Foreskin keratinocyte (primary cell): ENCODE measurements at places on chromosomes 3 and 15.

- DNase-seq = no peak
Observed at GRCh38 chr3:34842706-34843480, 796.4 kb upstream of the ARPP21 start.

GRCh38 chr15:85689729-85690128, 105.0 kb downstream of the KLHL25 start:
- DNase-seq = no peak

- peak; percentile 37 for DNase-seq
Observed at GRCh38 chr15:34812369-34812768, 17.0 kb upstream of the ACTC1 start.

GRCh38 chr15:63522225-63522578, 17.8 kb downstream of the USP3 start:
- peak; percentile 78 for DNase-seq

DNA sequence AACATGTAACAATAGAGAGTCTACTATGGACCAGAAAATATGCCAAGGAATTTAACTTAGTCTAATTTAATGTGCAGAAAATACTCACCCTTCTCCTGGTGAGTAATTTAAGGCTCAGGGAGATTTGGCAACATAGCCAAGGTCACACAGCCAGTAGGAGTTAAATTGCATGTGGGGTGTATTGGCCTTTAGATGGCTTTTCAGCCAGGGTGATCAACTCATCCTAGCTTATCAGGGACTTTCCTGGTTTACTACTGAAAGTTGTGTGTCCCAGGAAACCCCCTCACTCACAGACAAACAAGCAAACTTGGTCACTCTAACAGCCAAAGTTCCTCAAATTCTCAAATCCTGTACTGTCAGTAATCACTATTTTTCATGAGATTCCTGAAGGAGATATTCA, 2.6 kb upstream of the SLC9A9 start:
- DNase-seq = no peak

GRCh38 chr15:100988857-100989256, 69.7 kb downstream of the LRRK1 start:
- no peak for DNase-seq

- no peak for DNase-seq
Observed at GRCh38 chr3:38334142-38335055, 12.2 kb upstream of the XYLB start.

DNA sequence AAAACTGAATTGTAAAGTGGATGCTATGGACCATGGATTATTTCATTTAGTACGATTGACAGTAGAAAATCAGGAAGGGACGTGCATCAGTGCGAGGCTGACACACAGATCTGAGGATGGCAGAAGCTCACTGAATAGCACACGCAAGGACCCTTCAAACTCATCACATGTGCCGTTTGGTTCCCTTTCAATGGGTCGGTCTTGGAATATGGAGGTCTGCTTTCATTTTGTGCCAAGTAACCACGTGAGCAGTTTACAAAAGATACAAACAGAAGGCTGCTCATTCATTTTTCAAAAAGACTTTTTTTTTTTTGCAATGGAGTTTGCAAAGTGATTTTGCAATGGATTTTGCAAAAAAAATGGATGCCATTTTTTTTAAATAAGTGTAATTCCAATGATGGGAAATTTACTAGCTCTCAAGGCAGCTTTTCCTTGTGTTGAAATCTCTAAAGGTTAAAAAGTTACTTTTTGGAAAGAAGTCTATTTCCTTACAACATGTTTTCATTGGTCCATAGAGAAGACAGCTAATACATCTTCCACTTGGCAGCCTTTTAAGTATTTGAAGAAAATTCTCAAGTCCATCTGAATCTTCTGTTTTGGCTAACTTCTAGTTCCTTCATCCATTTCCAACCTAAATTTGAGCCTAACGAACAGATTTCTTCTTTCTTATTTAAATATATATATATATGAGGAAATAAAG, 392.3 kb upstream of the TPRG1 start:
- DNase-seq = no peak

DNA sequence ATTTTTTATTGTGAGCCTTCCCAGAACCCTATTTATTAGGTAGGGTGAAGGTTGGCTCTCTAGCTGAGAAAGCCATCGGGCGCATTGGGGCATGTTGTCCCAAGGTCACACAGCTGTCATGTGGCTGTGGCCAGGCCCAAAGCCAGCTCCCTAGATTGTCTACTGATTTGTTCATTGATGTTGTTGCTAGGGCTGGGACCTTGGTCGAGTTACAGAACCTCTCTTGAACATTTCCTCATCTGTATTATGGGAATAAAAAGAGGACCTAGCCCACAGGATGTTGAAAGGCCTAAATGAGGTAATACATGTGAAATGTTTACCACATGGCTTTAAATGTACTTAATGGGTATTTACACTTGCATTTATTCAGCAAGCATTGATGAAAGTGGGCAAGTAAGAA, 252.5 kb downstream of the SUCLG2 start:
- DNase-seq = no peak

GRCh38 chr3:141656771-141657170, 81.3 kb upstream of the RNF7 start:
- DNase-seq = peak; percentile 62

DNA sequence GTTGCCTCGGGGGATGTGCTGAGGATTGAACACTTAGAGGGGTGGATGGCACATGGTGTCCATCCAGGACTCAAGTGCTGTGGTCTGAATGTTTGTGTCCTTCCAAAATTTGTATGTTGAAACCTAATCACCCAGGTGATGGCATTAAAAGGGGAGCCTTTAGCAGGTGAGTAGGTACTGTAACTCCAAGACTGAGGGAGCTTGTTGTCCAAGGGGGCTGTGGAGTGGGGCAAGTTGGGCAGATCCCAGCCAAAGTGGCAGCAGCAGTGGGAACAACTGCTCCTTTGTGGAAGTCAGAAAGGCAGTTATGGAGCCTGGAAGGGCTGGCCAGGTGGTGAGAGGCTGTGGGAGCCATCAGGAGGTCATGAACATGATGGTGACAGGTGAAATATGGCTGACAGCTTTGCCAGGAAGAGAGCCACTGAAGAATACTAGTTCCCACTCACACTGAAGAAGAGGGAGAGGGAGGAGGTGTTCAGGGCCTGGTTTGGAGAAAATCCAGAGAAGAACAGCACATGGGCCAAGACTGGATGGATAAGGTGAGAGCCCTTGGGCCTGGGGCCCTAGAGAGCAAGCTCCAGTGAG, 385.6 kb downstream of the CACNA2D3 start:
- DNase-seq = no peak

DNA sequence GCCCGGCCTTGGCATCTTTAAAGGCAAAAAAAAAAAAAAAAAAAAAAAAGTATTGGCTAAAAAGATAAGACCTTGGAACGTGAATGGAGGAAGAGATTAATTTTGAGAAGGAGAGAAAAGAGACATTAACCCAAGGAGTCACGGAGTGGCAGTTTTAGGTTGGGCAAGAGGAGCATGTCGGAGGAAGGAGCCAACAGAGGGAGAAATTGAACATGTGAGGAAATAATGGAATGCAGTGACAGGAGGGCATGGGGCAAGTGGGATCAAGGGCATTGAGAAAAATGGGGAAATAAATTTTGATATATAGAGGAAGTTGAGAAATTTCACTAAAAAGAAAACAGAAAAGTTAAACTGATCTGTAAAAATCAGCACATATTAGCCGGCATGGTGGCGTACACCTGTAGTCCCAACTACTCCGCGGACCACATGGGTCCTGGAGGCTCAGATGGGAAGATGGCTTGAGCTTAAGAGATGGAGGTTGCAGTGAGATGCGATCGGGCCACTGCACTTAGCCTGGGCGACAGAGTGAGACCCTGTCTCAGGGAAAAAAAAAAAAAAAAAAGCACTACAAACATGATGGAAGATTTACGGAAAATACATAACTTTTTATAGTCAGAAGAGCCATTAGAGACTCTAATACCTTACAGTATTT, 1.2 kb downstream of the HAUS2 start:
- no peak for DNase-seq

DNA sequence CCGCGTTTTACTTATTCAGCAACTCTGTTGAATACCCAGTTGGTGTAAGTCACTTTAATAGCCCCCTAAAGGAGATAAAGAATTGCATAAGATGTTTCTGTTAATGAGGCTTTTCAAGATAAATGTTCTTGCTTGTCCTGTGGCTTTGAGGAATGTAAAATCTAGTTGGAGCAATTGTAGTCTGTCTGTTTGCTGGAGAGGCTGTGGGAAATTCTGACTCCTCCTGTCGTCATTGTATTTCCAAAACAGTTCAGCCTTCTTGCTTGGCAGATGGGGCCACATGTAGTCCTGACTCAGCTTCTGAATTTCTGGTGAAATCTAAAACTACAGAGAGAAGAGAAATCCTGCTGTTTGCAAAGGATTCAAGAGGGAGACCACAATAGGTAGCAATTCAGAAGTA, 114.4 kb downstream of the RYR3 start:
- DNase-seq = peak; percentile 95

DNA sequence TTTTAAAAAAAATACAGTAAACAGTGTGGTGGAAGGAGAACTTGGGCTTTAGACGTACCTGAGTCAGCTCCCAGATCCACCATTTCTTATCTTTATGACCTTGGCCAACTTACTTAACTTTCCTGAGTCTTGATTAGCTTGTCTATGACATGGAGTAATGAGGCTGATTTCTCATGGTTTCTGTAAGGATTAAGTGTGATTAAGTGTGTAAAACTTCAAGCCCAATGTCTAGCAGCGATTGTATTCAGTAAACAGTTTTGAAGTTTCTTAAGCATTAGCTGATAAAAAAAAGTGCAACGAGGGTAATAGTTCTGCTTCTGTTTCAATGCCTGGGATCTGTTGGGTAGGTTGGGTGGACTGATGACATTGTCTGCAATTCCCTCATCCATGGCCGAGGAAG, 10.8 kb downstream of the TRPM1 start:
- DNase-seq = no peak

- no peak for DNase-seq
Observed at GRCh38 chr15:89395461-89395871, 60.8 kb upstream of the POLG start.

GRCh38 chr15:67066041-67066958, 898 bp downstream of the SMAD3 start:
- no peak for DNase-seq

DNA sequence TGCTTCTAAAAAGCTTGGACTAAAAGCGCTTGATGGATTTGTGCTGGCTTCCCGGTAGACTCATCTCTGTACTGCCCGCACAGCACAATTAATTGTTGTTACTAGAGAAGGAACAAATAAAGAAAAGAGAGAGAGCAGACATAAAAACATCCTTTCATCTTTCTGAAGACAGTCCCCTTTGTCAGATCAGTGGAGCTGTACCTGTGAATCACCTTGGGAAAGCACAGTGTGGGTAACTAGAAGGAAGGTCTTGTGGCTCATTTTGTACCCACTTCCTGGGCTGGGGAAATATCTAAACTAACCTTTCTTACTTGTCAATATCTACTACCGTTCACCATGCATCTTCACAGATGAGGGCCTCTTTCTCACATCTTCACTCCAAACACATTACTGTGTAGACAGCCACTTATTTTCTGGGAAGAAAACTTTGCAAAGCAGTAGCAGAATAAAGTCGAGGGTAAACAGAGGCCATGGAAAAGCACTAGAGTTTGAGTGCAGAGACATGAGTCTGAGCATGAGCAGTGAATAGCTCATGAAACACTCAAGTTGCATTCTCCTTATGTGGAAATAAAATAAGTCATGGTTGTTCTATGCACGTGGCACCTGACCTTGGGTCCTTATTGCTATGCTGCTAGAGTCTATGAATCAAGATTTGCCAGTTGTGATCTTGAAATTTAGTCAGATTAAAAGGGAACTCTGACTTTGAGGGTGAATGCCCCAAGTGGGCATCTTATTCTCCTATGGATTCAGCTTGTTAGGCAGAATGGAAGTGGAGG, 169.3 kb downstream of the LPP start:
- no peak for DNase-seq

- DNase-seq = no peak
Observed at GRCh38 chr3:161310649-161311423, 60.5 kb downstream of the SPTSSB start.

- no peak for DNase-seq
Observed at GRCh38 chr3:136671921-136672320, 80.3 kb downstream of the STAG1 start.

GRCh38 chr3:111968319-111969054, 10.3 kb upstream of the ABHD10 start:
- no peak for DNase-seq

- peak; percentile 33 for DNase-seq
Observed at GRCh38 chr3:149547954-149548668, 73.6 kb downstream of the TM4SF4 start.

GRCh38 chr3:161390200-161390599, 18.9 kb upstream of the SPTSSB start:
- DNase-seq = no peak

GRCh38 chr3:105397974-105398373, 31.3 kb downstream of the ALCAM start:
- no peak for DNase-seq

DNA sequence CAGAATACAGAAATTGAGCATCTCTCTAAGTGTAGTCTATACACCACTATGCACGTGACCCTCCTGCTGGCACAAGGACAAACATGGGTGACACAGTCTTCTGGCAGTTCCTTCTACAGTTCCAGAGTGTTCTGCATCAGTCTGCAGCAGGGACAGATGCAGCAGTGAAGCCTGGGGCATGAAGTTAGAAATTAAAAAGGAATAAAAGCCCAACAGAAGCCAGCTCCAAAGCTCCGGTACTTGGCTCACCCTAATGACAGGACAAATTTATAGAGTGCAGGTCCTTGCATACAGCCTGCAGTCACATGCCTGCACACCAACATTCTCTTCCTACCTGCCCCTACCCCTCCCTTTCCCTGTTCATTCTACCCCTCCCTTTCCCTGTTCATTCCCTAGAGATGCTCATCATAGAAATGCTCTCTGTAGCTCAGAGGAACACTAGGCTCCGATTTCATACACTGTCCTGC, 15.0 kb downstream of the UACA start:
- DNase-seq = no peak

DNA sequence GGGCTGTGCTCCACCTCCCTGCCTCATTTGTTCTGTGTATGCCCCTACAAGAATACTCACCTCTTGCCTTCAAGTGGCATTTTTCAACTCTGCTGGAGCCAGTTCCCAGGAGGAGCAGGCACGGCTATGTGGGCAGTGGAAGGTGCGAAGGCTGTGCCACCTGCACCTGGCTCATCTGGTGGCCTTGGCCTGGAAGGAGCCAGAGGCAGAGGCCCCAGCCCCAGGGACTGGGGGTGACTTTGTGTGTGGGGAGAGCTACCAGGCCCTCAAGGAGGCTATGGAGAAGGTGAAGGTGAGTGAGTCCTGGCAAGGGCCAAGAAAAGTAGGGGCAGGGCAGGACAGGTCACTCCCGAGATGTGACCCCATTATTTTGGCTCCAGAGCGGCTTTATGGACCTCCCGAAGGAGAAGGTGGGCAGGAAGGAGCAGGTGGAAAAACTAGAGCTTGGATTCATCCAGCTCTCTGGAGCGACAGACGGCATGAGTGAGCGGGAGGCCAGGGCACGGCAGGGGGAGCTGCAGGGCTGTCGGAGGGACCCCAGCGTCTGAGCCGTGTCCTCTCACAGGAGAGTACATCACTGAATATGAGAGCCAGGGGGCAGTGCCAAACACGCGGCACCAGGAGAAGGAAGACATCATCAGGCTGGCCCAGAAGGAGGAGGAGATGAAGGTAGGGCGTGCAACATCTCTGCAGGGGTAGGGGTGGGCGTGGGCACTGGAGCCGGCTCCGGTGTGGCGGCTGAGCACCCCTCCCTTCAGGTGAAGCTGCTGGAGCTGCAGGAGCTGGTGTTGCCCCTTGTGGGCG, 57.3 kb upstream of the UBE2Q2 start:
- no peak for DNase-seq

- DNase-seq = no peak
Observed at GRCh38 chr15:66848686-66849392, 146.8 kb downstream of the SMAD6 start.

- DNase-seq = peak; percentile 9
Observed at GRCh38 chr3:182567700-182568099, 225.6 kb upstream of the ATP11B start.

GRCh38 chr15:101479342-101479845, 10.1 kb downstream of the PCSK6 start:
- no peak for DNase-seq
